ENCODE measurements at places on chromosomes 11 and 22.

GRCh38 chr22:50165436-50166123 is 5.0 kb upstream of the PANX2 start:
- no peak for DNase-seq

- no peak for DNase-seq
Observed at GRCh38 chr22:41899992-41900651, 14.8 kb downstream of the SHISA8 start.

DNA sequence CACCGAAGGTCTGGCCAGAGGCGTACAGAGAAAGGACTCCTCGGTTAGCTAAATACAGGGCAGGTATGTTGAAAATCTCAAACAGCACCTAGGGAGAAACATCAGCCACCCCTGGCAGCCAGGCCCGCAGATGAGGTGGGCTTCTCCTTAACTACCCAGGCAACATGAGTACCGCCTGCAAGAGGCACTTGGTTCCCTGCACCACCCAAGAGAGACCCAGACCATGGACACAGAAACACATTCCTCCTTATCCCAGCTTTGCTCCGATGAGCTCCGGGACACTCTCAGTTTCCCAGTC is 53.0 kb downstream of the DHCR7 start:
- no peak for DNase-seq

DNA sequence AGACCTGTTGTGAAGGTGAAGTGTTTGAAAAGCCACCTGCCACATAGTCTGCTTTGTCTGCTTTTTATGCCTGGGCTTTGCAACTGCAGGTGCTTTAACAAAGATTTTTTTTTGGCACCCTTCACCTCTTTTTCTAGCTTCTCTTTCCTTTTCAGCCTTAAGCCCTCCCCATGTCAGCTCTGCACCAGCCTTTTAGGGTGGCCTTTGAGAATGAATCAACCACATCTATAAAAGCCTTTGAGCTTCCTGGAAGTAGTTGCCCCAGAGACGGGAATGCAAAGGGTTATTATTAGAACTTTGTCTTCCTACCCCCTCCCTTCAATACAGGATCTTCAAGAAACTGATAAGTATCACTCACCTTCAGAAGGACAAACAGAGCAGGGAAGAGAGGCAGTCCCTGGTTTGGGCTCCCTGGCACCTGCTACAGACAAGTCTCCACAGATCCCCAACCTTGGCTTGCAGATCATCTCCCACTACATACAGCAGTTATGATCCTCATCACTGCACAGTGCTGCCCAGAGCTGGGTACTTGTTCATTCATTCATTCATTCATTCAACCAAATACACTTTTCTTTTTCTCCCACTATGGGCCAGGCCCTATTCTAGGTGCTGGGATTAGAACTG is 8.0 kb downstream of the PVALB start:
- DNase-seq: no peak

DNA sequence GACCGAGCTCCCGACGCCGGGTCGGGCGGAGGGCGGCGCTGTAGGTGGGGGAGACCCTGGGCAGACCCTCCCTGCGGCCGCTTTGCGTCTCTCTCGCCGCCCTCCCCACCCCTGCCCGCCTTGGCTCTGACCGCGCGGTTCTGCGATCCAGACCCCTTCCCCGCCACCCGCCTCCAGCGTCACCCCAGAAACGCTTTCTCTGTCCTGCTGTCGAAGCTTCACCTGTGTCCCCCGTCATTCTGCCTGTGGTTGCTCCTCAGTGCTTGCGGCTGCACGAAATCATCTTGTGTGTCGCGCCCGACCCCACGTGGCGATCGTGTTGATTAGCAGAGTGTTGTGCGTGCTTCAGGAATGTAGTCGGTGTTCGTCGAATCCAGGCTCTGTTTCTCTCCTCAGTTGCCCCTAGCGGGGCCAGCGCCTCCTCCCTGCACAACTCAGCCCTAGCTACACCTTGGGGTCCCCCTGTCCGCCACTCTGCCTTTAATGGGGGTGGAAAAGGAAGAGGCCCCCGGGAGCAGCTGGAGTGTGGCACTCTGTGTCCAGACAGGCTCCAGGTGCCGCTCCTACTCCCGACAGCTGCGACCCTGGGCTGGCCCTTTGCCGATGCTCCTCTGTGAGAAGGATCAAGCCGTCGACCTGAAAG is 851 bp downstream of the PTDSS2 start:
- DNase-seq: no peak

DNA sequence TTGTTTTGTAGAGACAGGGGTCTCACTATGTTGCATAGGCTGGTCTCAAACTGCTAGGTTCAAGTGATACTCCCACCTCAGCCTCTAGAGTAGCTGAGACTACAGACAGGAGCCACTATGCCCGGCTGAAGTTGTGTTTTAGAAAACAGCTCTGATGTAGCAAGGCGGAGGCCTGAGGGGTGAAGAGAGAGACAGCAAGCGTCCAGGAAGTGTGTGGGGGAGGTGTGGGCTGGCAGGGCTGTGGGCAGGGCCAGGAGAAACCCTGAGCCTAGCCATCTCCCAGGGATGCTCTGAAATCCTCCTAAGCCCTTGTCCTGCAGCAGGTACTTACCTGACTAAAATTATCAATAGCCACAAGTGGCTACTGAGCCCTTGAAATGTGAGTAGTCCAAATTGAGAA is 16.1 kb upstream of the RPS3 start:
- DNase-seq: no peak

DNA sequence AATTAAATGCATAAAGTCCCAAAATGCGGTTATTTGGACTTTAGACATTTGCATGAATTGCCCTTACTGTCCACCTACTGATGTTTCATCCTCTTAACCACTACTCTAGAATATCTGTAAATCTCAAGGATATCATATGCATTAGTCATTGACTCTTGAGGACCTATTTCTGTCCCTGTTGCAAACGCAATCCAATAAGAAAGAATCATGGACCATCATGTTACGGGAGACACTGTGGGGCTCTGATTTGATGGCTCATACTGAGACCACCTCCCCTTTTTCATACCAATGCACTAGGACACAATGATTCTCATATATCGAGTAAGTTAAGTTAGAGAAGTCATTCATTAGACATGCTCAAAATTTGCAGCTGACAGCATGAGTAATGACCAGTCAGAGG is 14.4 kb downstream of the POU2AF2 start:
- peak; percentile 40 for DNase-seq

DNA sequence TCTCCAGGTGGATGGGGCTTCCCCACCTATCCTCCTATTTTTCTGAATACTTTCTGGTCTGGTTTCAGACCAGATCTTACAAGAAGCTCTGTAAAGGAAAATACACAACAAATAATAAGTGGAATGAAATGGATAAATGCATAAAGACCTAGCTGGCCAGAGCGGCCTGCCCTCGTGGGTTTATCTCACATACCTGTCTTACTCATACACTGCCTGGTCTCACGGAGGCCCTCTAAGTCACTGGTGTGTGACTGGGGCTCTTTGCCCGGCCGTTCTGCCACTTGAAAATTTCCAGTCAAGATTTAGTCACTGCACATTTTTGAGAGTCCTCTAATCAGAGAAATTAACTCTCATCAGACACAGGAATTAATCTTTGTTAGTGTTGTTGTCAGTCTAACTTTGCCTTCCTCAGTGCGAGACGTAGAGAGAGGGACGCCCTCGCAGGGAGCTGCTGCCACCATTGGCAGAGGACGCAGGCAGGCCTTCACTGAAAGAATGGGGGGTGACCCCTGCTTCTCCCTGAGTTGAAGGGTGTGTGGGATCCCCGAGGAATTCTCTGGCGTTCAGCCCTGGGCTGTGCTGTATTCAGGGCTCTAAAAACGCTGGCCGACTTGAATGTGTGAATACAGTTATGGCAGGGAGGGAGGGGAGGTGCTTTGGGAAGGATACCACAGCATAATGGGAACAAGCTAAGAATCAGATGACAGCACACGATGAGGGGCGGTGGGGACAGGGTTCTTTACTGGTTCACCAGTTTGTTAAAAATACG is 46.3 kb upstream of the CADM1 start:
- no peak for DNase-seq

GRCh38 chr22:27135031-27135981 is 477.9 kb downstream of the MIAT start:
- no peak for DNase-seq

DNA sequence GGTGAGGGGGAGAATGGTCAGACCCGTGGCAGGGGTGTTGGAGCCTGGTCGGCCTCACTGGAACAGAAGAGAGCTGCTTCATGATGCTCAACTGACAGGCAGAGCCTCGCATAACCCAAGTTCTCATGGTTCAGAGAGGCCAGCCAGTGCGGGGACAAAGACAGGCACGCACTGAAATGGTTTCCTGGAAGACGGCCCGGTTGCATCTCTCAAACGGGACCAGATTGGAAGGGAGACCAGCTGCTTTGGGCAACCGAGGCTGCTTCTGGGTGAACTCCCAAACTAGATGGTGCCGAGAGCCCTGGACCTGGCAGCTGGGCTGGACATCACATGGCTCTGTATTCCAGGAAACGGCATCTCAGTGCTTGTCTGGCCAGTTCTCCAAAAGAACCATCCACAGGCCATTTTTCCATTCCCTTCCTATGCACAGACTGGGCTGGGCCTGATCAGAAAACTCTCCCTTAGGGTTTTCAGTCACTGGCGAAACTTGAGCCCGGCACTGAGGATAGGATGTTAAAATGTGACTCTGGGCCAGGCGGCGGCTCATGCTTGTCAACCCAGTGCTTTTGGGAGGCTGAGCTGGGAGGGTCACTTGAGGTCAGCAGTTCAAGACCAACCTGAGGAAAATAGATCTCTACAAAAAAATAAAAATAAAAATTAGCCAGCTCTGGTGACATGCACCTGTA is 80.1 kb upstream of the PRODH start:
- DNase-seq: peak; percentile 52

- no peak for DNase-seq
Observed at GRCh38 chr11:72591785-72592502, 82.3 kb downstream of the PDE2A start.

- peak; percentile 79 for DNase-seq
Observed at GRCh38 chr11:119192111-119192510, 6.8 kb downstream of the NHERF4 start.

- no peak for DNase-seq
Observed at GRCh38 chr11:72824020-72824419, 9.8 kb downstream of the ATG16L2 start.

GRCh38 chr11:74520927-74521665 is 27.6 kb upstream of the LIPT2 start:
- DNase-seq: no peak

DNA sequence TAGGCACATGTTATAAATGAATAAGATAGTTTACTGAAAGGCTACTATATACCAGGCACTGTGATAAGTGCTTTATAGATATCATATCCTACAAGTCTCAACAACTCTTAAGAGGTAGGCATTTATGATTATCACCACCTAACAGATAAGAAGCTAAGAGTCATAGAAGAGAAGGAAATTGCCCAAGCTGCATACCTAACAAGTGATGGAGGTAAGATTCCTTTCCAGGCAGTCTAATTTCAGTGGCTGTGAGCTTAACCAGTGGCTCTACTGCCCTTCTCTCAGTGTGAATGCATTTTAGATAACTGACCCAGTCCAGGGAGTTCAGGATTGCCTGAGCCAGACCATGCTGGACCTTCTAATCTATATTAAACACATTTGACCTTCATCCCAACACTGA is 39.2 kb downstream of the HEPHL1 start:
- DNase-seq: peak; percentile 86

- no peak for DNase-seq
Observed at GRCh38 chr22:33382436-33382835, 324.3 kb upstream of the SYN3 start.

DNA sequence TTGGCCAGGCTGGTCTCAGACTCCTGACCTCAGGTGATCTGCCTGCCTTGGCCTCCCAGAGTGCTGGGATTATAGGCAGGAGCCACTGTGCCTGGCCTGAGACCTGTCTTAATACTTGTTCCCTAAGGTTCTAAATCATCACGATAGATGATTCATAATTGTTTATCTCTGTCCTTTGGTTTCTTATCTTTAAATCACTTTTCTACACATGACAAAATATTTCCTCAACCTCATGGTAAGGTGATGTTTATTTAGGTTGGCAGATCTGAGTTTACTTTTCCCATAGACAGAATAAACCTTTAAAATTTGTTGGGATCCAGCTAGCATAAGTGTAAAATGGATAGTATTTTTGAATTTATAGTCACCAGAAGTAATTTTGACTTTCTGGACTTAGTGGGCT is 3.5 kb downstream of the PSMD13 start:
- DNase-seq: no peak

DNA sequence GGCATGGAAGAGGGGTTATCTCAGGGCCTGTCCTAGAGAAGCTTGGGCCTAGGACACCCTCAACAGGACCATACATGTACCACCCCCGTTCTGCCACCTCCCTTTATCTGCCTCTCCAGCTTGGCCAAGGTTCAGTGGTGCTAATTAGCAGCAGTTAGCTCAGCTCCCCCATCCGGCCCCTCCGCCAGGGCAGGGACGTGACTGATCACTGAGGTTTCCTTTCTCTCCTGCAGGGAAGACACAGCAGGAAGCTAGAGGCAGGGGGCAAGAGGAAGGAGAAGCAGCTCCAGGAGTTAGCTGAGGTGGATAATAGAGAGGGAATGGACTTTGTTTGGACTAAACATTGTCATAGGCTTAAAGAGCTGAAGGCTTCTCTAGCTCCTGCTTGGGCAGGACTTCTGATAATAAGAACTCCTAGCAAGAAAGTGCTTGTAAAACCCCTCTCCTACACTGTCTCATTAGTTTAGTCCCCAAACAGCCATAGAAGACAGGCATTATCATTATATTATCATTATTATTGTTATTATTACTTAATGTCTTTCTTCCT is 53.8 kb downstream of the BUD13 start:
- DNase-seq: no peak

DNA sequence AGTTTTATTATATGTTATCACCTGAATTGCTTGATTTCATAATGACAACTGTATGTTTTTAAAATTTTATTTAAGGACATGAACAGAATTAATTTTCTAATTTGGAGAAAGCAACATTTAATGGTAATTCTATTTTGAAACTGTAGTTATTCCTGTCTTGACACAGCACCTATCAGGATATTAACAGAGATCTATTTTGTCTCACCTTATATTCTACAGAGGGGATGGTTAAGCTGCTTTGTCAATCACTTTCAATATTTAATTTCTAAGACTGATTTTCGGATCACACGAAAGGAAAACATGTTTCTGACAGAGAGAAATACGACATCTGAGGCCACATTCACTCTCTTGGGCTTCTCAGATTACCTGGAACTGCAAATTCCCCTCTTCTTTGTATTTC is at the start of gene OR5D16:
Gene OR5D16, plus strand, starts transcription at position 301 of the 400 bp plus-strand sequence. Its CDS starts 0 bp downstream, at position 301.
- DNase-seq: no peak

DNA sequence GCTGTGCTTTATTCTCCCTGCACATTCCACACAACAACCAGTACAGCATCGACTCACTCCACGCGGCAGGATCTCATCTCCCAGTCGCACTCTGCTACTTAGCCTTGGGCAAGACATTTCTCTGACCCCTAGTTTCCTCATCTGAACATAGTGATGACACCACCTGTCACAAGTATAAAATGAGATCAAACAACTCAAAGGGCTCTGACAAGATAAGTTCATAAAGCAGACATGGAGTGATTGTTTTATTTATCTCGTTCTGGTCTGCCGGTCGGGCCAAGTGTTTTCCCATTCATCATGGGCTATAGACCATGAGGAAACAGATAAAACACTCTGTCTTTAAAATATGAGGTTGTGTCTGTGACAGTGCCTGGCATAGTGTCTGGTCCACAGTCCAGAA is 35.0 kb downstream of the DSCAML1 start:
- no peak for DNase-seq

GRCh38 chr11:44065841-44066731 is at the start of gene ACCS:
Gene ACCS, plus strand, starts transcription at chr11:44066270. Its CDS starts 1,358 bp downstream, at chr11:44067628.
- peak; percentile 70 for DNase-seq

All from trophoblast cell (in vitro differentiated cells and primary cell).